ENCODE measurements at places on chromosomes 13 and 19.

- no peak for DNase-seq
Measured at GRCh38 chr13:99370481-99371275, 63.5 kb upstream of the GPR183 start.

DNA sequence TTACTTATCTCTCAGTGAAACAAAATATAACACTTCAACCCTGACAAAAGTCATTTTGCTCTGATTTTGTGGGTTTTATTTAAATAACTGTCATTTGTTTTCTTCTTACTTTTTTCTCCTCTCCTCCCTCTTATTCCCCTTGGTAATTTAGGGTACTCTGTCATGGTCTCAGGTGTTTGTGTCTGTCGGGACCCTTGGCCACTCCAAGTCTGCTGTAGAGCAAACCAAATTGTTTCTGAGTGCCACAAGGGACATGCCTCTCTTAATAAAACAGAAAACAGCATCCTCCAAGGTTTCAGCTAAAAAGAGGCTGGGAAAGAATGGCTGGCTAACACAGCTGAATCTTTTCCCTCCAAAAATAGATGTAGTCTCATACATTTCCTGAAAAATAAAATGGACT, 573.1 kb upstream of the KLF12 start:
- DNase-seq = no peak

- no peak for DNase-seq
Measured at GRCh38 chr13:73602295-73602694, 531.9 kb downstream of the KLF12 start.

DNA sequence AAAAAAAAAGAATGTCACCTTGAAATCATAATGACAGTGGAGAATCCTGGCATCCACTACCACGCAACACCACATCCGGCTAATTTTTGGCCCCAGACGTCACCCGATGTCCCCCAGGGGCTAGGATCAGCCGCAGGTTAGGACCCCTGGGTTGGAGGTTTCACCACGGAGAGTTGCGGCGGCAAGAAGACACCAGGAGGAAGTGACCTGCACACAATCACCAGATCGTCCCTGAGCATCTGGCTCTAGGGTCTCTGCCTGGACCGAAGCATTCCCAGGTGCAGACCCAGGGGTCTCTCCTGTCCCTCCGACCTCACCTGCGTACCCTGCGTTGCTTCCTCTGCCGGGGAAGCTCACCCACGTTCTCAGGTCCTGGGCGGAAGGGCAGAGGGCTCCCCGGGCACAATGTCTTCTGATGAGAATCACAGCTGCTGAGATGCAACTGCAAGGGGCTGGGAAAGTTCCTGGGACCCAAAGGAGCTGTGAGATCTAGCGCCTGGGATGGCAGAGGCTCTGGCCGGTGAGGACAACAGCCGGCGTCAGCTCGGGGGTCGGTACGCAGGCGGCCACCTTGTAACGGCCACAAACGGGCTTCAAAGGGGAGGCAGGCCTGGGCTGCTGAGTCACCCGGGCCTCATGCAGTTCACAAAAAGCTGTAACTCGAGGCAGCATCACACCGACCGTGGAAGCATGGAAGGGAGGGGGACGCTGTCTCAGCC, 111.2 kb downstream of the GADD45B start:
- no peak for DNase-seq

GRCh38 chr13:109734002-109734785, 52.2 kb downstream of the IRS2 start:
- DNase-seq = no peak

DNA sequence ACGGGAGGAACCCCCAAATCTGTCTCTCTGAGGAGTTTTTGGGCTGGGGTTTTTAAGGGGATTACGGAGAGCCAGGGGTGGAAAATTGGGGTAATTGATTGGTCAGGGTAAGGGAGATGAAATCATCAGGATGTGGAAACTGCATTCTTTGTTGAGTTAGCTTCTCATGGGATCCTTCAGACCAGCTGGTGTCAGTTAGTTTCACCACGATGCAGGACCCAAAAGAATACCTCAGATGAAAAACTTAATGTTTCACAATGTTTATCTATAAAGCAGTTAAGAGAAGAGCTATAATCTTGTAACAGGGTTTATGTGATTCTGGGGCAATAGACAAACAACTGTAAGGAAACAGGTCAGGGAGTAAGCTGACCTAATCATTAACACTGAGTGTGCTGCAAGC, 230.8 kb downstream of the POU4F1 start:
- DNase-seq = no peak

DNA sequence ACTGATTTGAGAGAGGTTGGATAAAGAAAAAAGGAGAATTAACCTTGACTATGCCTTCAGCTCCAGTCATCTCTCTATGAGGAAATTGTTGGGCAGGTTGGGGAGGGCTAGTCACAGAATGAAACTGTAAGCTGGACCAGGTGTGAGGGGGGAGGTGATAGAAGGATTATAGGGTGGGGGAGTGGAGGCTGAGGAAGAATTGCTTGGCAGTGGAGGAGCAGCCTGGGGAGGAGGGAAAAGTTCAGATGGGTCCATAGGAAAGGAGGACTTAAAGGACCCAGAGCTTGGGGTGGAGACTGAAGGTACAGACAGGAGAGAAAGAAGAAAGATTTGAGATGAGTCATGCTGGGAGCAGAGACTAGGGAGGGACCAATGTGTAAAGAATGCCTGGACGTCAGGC, 8.2 kb upstream of the ZNF431 start:
- DNase-seq = no peak

GRCh38 chr13:104382951-104383350, 1316.7 kb upstream of the SLC10A2 start:
- DNase-seq = no peak

DNA sequence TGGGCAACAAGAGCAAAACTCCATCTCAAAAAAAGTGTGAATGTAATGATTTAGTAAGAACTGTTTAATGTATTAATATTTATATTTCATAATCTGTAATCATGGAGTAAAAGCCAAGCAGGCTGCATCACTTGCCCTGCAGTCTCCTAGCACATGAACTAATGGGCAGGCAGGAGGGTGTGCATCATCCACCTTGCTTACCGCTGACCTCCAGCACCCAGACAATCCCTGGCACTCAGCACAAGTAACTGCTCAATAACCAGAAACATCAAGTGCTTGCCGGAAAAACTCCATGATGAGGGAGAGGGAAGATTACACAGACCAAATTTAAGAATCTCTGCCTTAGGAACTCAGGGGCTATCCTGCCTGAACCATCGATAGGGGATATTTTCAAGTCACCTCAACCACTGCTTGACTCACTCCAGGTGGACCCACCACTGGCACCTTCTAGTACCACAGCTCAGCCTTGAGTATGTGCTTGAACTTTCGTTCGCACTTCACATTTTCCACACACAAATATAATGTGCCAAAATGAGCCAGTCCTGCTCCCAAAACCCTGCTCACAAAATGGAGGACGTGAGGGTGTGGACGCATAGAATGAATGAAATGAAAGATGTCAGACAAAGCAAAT, 18.6 kb downstream of the BRD4 start:
- no peak for DNase-seq

- no peak for DNase-seq
Measured at GRCh38 chr13:26927511-26927910, 166.9 kb upstream of the GPR12 start.

GRCh38 chr13:25469169-25469525, 97.4 kb downstream of the ATP8A2 start:
- no peak for DNase-seq

GRCh38 chr19:51079481-51080110, 3.1 kb downstream of the KLK14 start:
- no peak for DNase-seq

DNA sequence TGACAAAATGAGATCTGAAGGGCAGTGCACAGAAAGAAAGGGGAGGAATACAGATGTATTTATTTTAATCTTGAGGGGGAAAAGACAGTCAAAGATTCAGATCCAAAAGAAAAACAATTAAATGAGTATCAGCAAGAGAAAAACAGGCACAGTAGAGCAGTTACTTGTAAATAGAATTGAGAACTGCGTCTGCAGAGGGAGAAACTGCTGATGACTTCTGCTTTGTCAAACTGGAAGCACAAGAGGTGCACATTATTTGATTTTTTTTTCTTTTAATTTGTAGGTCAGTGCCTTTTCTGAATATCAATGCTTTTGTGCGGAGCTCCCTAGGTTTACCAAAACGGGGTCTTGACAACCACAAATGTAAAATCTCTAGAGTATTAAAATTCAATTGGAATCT, 37.3 kb downstream of the EFNB2 start:
- DNase-seq = no peak

GRCh38 chr19:55253842-55254624, 4.8 kb downstream of the PPP6R1 start:
- DNase-seq = peak; percentile 47

GRCh38 chr19:19597809-19598306, 20.6 kb downstream of the PBX4 start:
- DNase-seq = peak; percentile 32

GRCh38 chr13:76336889-76337844, 549.0 kb downstream of the KCTD12 start:
- no peak for DNase-seq

DNA sequence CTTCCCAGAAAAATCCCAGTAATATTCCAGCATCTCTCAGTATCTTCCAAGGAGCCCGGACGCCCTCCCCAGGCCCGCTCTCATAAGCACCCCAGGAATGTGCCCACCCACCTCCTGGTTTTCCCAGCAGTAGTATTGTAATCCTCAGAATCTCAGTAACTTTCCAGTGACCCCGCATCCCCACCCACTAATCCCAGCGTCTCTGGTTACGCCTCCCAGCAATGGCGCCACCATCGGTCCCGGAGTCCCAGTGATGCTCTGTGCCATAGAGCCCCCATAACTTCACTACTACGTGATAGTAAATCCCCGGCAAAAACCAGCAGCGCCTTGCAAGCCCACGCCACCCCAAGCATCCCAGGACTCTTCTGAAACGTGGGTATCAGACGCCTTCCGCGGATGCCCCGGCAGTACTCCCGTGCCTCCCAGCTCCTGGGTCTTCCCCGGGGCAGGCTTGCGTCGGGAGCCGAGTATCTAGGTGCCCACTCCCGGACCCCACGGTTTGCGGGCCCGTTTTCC, 928 bp upstream of the PNPLA6 start:
- DNase-seq = peak; percentile 25

- no peak for DNase-seq
Measured at GRCh38 chr13:82803341-82803740, 1078.9 kb downstream of the SLITRK1 start.

DNA sequence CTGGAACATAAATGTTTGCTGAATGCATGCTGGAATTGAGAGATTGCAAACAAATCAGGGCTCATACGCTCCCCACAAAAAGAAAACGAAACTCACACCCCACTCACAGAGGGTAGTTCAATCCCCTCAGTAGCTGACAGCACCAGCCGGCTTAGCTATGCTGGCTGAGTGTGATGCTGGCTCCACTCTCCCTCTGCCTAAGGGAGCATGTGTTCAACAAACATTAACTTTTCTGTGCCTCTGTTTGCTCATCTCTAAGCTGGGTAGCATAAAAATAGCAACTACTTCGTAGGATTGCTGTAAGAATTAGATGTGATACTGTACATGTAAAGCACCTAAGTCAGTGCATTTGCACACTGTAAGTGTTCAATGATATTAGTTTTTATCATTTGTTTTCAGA, 282.6 kb downstream of the FOXO1 start:
- DNase-seq = no peak

DNA sequence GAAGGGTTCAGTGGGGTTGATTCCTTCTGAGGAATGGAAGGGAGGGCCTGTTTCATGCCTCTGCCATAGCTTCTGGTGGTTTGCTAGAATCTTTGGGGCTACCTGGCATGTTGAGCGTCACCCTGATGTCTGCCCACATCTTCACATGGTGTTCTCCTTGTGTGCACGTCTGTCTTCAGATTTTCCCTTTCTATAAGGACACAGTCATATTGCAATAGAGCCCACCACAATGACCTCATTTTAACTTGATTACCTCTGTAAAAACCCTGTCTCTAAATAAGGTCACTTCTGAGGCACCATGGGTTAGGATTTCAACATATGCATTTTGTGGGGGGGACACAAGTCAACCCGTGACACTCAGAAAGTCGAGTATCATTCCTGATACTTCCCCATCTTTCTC, 257.9 kb downstream of the COG6 start:
- no peak for DNase-seq

- no peak for DNase-seq
Measured at GRCh38 chr19:32908641-32909190, 39.1 kb upstream of the SLC7A9 start.

GRCh38 chr19:279231-279630, 12.0 kb downstream of the PLPP2 start:
- no peak for DNase-seq

GRCh38 chr13:109669956-109670355, 116.4 kb downstream of the IRS2 start:
- no peak for DNase-seq

All from T-helper 9 cell (primary cell).